Omental fat pad (tissue), 4 donors: ENCODE measurements at places on chromosomes 5 and 9.

- no peak for DNase-seq
These were observed 270.1 kb downstream of the ARHGEF28 start for GRCh38 chr5:73896097-73896496.

- no peak for DNase-seq
These were observed 281.4 kb downstream of the DMRT2 start for GRCh38 chr9:1331546-1332038.

- no peak for DNase-seq
These were observed 9.8 kb downstream of the CLTB start for GRCh38 chr5:176406436-176407052.

DNA sequence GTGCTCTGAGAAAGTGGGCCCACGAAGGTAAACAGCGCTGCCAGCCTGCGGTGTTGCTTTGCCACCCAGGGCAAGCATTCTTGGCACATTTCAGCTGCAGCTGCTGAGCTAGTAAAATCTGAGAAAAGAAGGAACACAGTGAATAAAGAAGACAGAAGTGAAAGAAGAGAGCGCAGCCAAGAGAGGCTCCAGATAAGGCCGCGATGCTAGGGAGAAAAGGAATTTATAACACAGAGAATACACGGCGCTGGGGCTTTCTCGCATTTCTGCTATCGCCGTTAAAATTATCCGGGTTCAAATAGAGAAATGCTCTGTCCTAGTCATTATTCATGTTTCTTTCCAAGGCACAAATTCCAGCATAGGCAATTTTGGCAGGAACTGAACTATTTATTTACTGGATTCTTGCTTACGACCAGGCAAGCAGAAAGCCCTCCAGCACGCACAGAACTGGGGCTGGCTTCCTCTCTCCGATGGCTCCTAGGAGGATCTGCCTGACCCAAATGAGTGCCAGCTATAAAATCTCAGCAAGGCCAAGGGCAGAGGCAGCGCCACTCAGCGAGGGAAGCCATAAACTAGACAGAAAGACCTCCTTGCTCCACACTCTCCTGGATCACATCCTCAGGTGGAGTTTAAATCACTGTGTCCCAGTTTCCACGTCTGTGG is 111.2 kb downstream of the ATPSCKMT start:
- DNase-seq, result no peak

DNA sequence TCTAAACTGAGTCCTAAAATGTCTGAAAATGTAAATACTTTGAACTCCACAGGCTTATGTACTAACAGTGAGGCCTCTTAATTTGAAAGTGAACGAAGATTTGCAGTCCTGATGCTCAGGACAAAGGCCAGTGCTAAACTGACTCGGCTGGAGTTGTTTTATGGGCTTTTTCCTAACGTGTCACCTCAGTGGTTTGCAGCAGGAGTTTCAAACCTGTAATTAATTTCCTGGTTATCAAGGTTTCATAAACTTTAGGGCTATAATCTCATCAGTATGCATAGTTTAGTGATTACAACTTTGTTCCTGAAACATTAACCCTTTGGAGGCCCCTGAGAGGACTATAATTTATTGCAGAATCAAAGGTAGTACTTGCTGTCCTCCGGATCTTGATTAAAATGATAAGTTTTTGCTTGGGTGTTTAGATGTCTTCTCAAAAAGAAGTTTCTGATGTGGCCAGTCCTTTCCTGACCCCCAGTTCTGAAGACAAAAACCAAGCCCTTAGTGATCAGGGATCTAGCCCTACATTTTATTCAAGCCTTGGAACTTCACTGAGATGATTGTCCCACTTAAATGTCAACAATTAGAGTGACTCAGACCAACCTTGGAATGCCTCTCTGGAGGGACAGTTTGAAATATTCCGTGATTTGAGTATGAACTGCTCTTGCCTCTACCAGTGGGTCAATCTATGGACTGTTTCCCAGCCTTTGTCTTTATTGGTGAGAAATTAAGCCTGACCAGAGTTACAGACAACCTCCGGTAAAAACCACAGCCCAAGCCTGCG is 11.1 kb upstream of the S100Z start:
- no peak for DNase-seq

DNA sequence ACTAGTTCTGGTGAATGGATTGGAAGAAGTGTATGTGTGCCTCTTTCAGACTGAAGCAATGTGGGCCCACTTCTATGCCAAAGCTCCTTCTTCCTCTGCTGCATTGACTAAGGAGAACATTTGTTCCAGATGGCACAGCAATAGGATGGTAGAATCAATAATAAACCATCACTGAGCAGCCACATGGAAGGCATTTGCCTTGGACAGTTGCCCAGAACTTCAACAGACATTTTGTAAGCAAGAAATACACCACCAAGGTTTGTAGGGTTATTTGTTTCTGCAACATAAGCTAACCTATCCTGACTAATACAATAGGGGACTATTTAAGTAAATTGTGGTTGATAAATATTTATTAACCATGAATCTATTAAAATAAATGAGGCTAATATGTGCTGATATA is 37.7 kb upstream of the CSNK1G3 start:
- no peak for DNase-seq

GRCh38 chr5:101977729-101978345 is 318.2 kb downstream of the SLCO4C1 start:
- DNase-seq, result no peak

GRCh38 chr9:78121488-78121887 is 89.9 kb upstream of the GNAQ start:
- peak; percentile 41 for DNase-seq

- DNase-seq, result no peak
These were observed 153.1 kb downstream of the FOCAD start for GRCh38 chr9:20837166-20837565.

DNA sequence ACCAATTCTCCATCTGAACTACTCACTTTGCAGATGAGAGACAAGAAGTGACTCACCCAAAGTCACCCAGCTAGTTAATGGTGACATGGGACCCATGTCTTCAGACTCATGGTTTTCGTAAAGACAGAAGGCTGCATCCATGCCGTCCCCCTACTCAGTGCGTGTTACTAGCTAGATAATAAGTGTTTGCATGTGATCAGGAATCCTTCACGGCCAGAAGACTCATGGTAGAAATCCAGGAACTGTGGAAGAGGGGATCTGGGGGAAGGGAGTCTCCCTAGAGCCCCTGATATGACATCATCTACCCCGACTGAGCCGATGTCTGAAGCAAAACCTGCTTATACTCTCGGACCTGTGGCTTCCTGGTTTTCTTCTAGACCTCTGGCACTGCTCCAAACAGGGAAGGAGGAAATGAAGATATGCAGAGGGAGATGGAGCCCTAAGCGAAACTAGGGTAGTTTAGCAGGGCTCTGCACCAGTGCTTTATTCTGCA is 3.3 kb downstream of the RNF183 start:
- DNase-seq, result no peak

GRCh38 chr9:89716559-89716958 is 111.7 kb downstream of the GADD45G start:
- no peak for DNase-seq

DNA sequence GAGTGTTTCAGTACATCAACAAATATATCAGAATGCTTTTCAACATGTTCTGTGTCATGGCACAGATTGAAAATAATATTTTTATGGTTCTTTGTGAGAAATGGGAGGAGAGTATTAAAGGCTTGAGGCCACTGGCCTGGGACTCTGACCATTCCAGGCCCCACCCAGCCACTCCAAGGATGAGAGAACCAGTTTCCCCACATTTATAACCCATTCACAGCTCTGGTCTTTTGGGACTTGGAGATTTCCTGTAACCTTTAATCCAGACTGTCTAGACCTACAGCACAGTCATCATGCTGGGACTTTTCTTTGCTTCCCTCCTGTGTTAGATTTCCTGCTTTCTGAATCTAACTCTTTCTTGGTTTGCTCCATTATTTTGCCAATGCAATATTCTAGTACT is 389.6 kb downstream of the KIAA0825 start:
- no peak for DNase-seq

DNA sequence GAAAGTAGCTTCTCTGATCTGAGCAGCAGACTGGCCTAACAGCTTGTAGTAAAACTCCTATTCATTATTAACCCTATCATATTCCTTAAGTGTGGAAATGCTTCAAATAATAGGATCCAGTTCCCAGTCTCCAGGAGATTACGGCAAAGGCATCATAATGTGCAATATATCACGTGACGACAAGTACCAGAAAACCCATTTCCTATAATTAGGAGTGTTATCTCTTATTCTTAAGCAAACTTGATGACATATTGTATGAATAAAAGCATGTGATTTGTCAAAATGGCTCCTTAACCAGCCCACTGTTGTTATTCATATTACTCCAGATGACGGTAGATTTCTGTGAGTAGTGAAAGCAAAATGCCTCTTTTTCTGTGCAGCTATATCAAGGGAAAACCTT is 2.9 kb downstream of the SV2C start:
- DNase-seq, result no peak

GRCh38 chr9:4762886-4763541 is 22.0 kb upstream of the AK3 start:
- no peak for DNase-seq

GRCh38 chr5:157903117-157903450 is 44.1 kb upstream of the CLINT1 start:
- no peak for DNase-seq
